Endodermal cell (in vitro differentiated cells): ENCODE measurements at places on chromosomes 11 and 22.

DNA sequence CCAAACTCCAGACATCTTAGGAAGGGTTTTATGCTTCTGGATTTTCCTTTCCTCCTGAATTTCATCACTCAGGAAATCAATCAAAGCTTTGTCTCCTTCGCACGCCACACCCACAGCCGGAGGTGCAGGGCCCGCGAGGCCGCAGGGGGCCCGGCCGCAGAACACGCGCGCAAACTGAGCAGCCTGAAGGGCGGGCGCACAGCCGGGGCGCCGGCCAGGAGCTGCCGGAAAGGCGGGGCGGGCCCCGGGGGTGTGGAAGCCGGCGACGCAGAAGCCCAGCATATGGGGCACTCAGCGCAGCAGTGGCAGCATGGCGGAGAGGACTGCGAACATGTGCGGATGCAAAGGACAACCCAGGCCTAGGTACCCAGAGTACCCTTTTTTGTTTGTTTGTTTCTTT, 33.1 kb upstream of the SPTBN2 start:
- no peak for DNase-seq

GRCh38 chr11:64758330-64759079, 1.3 kb downstream of the PYGM start:
- peak; percentile 38 for DNase-seq

GRCh38 chr11:125999234-125999880, 53.5 kb downstream of the VSIG10L2 start:
- no peak for DNase-seq

- no peak for DNase-seq
Measured at GRCh38 chr11:81907996-81908395, 825.7 kb downstream of the FAM181B start.

DNA sequence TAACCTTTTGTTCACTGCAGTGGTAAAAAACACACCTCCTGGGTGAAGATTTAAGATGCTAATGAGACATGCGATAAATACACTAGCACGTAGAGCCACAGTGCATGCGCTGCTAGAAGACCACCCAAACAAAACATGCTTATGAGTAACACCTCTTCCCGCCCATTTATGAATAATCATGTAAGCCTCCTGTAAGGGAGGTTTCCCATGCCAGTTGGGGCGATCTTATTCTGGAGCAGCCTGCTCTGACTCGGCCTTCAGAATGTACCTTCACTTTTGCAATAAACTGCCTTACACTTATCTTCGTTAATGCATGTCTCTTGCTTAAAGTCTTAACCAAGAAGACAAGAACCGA, 18.1 kb upstream of the SCARF2 start:
- peak; percentile 31 for DNase-seq

GRCh38 chr22:30424534-30425326, 838 bp upstream of the MTFP1 start:
- DNase-seq, result peak; percentile 73

- DNase-seq, result no peak
Measured at GRCh38 chr11:72969894-72970335, 155.7 kb downstream of the ATG16L2 start.

- DNase-seq, result peak; percentile 93
Measured at GRCh38 chr11:20131788-20132666, 28.2 kb downstream of the DBX1 start.

DNA sequence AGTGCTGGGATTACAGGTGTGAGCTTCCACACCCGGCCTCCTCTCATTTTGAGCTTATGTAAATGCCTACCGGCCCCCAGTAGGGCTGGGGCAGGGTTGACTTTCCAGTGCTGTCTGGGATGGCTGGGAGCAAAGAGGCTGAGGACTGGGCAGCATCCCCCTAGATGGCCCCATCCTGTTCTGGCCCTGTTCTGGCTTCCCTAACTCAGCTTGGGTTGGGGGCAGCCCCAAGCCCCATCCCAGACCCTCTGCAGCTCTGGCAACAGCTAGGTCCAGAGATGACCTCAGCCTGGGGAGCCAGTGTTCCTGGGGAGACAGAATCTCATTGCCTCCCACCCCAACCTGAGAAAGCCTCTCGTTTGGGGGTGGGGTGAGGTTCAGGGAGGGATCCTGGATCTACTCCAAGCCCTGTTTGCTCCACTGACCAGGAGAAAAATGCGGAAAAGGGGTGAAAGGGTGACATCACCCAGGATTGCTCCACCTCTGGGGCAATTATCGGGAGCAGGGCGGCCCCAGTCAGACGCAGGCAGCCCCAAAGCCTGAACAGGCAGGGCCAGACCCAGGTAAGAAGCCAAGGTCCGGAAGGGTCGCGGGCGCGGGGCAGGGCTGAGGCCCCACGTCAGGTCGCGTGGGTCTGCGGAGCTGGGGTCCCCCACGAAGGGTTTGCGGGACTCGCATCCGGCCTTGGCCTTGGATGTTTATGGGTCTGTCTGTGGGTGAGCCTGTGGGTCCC, at the start of gene PNPLA2:
TSS of gene PNPLA2 (plus strand) at position 519 of the 733 bp plus-strand sequence. CDS start 805 bp downstream, outside the sequence.
- DNase-seq, result no peak

DNA sequence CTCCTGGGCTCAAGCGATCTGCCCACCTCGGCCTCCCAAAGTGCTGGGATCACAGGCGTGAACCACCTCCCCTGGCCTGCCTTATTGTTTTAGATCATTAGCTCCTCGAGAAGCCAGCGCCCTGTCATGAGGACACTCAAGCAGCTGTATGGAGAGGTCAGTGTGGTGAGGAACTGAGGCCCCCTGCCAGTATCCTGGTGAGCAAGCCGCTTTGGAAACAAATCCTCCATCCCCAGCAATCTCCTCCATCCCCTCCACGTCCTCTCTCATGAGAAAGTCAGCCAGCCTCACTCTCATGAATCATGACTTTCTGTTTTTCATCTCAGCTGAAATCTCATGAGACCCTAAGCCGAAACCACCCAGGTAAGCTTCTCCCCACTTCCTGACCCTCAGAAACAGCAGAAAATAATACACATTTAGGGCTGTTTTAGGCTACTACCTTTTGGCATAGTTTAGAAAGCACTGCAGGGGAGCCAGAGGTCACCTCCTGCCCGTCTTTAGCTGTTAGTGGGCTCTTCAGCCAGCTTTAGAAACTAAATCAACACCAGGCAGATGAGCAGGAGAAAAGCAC, 56.0 kb downstream of the CTTN start:
- DNase-seq, result peak; percentile 42

DNA sequence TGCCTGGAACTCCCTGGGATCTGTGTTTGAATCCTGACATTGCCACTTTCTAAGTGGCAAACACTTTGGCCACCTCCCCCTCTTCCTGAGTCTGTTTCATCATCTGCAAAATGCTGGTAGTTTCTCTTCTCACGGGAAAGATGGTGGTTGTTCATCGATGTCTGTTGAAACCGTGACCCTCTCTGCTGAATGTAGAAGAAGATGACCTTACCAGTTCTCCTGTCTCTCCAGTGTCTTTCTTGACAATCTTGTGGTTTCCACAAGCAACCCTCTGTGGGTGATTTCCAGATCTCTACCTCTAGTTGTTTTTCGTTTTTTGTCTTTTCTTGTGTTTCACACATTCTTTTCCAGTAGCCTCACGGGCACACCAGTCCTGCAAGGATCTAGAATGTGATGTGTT, 27.5 kb downstream of the ZBTB16 start:
- DNase-seq, result no peak

- no peak for DNase-seq
Measured at GRCh38 chr11:133740963-133741362, 104.3 kb downstream of the SPATA19 start.

- peak; percentile 71 for DNase-seq
Measured at GRCh38 chr11:123033895-123034294, 28.0 kb downstream of the HSPA8 start.

- peak; percentile 52 for DNase-seq
Measured at GRCh38 chr22:46578251-46578823, 40.9 kb upstream of the CELSR1 start.

DNA sequence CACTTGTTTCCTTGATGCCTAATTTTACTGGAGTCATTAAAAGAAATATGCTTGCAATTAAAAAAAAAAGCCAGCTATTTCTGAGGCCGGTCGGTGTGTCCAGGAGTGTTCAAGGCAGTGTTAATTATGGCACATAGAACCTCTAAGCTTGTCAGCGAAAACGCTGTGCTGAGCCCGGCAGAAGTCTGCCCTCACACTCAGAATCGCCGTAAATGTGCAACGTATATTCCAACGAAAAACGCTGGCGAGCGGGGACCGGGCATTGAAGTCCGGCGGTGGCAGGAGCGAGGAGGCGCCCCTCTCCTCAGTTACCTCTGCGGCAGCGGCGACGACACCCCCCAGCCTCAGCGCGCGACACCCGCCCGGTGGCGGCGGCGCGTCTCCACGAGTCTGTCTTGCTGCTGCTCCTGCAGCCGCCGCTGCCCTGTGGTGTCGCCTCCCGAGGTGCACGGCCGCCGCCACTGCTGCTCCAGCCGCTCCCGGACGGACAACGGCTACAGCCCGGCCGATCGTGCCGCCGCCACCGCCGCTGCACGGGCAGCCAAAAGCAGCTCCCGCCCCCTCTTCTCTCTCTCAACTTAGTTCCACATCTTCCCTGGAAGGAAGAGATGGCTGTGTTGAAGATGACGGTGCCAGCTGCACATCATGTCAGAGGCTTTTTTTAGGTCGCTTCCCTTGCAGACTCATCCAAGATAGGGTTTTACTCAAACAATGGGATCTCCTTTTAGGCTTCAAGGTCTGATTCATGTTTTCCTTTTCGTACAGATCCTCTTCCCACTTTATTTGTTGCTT, 56.0 kb downstream of the JAM3 start:
- DNase-seq, result peak; percentile 89

GRCh38 chr11:45922425-45923082, at the start of gene LARGE2:
Gene LARGE2, plus strand, starts transcription at chr11:45922656. Its CDS starts 227 bp downstream, at chr11:45922883.
- DNase-seq, result peak; percentile 93

DNA sequence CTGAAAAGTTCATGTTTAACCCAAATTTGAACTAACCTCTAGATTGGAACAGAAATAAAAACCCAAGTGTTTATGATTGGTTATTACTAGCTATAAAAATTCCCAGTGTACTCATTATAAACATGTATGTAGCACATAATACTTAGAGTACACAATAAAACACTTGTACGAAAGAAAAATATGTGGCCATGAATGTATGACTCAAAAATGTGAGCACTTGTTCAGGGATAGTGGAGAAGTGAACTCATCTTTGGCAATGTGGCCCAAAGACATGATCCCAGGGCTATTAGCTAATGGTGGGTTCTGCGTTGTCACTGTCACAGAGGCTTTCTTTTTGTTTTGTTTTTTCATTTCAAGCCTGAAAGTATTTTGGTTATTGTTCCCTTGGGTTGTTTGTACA, 72.0 kb downstream of the PPFIBP2 start:
- DNase-seq, result no peak

- no peak for DNase-seq
Measured at GRCh38 chr11:102849311-102849710, 5.9 kb upstream of the MMP3 start.

DNA sequence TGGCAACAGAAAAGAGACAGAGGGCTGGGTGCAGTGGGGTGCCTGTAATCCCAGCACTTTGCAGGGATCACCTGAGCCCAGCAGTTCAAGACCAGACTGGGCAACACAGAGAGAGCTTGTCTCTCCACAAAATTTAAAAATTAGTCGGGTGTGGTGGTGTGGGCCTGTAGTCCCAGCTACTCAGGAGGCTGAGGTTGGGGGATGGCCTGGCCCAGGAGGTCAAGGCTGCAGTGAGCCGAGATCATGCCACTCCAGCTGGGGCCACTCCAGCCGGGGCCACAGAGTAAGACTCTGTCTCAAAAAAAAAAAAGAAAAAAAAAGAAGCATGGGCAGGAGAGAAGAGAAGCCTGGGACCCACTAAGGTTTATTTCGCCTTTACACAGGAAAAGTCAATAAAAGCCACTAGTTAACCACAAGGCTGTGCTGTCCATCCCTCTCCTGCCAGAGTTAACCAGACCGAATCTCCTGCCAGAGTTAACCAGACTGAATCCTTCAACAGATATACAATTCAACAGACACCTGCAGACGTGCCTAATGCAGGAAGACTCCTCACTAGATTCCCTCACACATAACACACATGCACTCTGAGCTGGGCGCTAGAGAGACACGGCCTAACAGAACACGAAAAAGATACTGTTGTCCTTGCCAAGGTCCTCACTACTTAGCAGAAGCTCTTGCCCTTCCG, 29.8 kb downstream of the MICAL3 start:
- no peak for DNase-seq

GRCh38 chr11:7858006-7858405, 61.3 kb upstream of the OR5P2 start:
- DNase-seq, result no peak

- no peak for DNase-seq
Measured at GRCh38 chr22:24302591-24302990, 32.0 kb downstream of the SPECC1L start.

- DNase-seq, result no peak
Measured at GRCh38 chr11:61357233-61357893, 4.3 kb downstream of the CYB561A3 start.

GRCh38 chr11:74734559-74734925, 3.3 kb upstream of the CHRDL2 start:
- DNase-seq, result no peak

DNA sequence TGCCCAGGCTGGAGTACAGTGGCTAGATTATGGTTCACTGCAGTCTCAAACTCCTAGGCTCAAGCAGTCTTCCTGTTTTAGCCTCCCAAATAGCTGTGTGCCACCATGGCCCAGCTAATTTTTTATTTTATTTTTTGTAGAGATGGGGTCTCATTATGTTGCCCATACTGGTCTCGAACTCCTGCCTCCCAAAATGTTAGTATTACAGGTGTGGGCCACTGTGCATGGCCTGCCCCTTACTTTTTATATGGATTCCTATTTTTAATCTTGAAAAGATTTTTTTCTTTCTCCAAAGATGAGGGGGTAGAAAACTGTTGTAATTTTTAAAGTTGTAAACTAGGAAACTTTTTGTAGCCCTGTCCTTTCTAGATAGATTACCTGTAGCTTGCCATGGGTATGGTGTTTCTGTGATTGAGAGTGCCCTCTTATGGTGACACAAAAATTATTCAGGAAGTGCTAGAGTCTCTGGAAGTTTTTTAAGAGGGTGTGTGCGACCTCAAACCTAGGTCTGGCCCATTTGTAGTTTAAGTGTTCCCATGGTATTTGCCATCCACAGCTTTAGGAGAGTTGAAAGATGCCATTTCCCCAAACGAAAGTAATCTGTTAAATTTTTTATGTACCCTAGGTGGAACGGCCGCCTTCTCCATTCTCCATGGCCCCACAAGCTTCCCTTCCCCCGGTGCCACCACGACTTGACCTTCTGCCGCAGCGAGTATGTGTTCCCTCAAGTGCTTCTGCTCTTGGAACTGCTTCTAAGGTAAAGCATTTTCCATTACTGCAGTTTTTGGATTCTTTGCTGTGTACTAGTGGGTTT, 32.4 kb downstream of the MCAM start:
- no peak for DNase-seq

DNA sequence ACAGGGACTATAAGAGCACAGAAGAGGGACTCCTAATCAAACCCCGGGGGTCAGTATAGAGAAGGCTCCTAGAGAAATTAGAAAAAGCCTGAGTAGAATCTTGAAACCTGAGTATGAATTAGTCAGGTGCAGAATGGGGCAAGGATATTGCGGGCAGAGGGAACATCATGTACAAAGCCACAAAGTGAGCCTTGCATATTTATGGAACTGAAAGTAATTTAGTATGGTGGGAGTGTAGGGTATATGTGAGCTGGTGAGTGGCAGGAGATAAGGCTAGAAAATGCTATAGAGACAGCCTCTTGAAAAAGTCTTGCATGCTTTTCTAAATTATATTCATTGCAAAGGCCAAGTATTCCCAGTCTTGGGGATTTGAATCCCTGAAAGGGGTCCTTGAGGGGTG, 93.7 kb downstream of the STIM1 start:
- DNase-seq, result no peak

GRCh38 chr11:112902361-112903011, 58.7 kb upstream of the NCAM1 start:
- no peak for DNase-seq

GRCh38 chr11:130840679-130841078, 75.6 kb downstream of the SNX19 start:
- no peak for DNase-seq
